Muscle of back (tissue), 13 donors: ENCODE measurements at places on chromosomes 2 and 18. TPM values are rescaled to one million over a fixed set of nuclear protein-coding genes. Genes with fewer than 3 reads are reported as not detected.

Gene BMP10
- not detected for polyA plus RNA-seq

Gene MDH1B
- polyA plus RNA-seq: 0.30 TPM

DNA sequence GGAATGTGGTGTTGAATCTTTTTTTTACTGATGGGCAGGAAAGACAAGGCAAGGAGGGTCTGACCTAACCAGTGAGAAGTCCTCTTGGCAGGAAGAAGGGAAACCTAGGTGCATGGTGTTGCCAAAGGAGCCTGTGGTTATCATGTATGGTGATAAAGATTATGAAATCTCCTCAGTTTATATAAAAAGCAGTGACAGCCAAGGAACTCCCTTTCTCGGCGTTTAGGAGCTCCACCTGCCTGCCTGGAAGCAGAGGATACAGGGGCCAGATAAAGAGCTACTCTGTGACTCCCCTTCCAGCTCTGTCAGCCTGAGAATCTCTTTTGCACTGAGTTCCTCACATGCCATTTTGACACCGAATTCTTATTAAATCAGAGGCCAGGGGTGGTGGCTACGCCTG lies 26.1 kb downstream of the COLEC12 start:
- no peak for DNase-seq

GRCh38 chr2:101521487-101521886 lies 46.6 kb upstream of the RFX8 start:
- no peak for DNase-seq

DNA sequence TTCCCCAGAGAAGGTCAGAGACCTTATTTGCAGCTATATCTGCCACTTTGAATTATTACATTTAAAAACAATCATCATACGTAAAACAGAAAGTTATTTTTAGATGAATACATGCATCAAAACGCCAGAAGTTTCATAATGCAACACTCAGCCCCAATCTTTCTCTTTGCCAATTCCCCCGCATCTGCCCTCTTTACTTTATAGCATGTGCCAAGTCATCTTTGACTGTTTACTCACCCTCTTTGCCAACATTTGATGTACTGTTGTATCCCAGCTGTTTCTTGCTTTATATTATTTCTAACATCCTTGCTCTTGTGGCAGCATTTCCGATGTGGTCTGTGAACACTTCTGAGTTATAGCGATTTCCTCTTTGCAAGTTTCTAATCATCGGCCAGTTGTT lies 86.2 kb downstream of the CRIM1 start:
- DNase-seq: peak; percentile 36

DNA sequence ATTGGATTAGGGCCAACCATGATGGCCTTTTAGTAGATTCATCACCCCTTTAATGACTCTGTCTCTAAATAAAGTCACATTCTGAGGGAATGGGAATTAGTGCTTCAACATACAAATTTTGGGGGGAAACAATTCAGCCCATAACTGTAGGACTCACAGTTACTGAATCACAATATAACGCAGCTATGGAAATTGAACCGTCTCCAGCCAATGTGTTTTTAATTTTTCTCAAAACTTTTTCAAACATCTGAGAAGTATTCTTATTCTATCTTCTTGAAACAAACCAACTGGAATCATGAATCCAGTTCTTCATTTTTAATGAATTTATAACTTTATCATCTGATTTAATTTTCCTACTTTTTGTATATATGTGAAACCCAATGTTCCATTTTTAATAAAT lies 373.1 kb upstream of the SYT4 start:
- peak; percentile 62 for DNase-seq

Gene IL36G
- not detected for polyA plus RNA-seq

GRCh38 chr2:10141736-10142639 lies 19.4 kb downstream of the RRM2 start:
- DNase-seq: no peak

DNA sequence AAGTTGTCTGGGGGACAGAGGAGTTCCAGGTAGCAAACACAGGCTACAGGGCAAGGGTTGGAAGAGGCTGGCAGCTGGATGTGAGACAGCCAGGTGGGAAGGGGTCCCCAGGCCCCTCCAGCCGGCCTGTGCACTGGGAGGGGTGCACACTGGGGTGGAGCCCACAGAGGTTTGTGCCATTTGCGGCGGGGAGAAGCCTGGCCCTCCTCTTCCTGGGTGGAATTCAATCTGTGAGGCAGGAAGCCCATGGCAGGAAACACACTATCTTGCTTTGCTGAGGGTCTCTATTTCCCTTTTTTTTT lies 63.3 kb downstream of the PXDN start:
- no peak for DNase-seq

DNA sequence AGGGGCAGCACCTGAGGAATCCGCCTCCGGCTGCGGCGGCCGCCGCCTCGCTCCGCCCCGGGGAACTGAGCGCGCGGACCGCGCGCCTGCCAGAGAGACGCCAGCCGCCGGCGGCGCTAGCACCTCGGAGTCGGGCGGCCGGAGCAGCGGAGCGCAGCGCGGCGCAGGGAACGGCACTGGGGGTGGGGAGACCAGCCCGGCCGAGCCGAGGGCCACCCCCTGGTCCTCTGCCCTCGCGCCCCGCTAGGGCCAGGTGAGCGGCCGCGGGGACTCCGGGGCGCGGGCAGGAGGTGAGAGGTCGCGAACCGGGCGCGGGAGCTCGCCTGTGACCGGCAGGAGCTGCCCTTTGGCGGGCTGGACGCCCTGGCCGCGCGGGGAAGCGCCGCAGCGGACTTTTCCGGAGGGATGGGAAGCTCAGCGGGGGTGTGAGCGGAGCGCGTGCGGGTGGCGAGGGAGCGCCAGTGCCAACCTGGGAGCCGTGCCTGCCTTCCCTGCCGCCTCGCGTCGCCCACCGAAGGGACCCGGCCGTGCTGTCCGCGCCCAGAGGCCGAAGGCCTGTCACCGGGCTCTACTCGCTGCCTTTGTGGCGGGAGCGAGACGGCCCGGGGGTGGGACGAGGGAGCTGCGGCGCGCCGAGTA lies at the start of gene GREB1L:
Gene GREB1L (plus strand): TSS at position 92 of the 639 bp plus-strand sequence. CDS start 141,287 bp downstream, outside the sequence.
- DNase-seq: peak; percentile 77

Gene DAPL1
- polyA plus RNA-seq: not detected

Gene TNFAIP6
- 22.5 TPM for polyA plus RNA-seq

GRCh38 chr2:134127496-134127895 lies 126.4 kb upstream of the MGAT5 start:
- DNase-seq: no peak

- DNase-seq: no peak
These were observed 367.9 kb downstream of the TNS1 start for GRCh38 chr2:217634871-217635270.

Gene UBE2E3
- polyA plus RNA-seq: 128 TPM

DNA sequence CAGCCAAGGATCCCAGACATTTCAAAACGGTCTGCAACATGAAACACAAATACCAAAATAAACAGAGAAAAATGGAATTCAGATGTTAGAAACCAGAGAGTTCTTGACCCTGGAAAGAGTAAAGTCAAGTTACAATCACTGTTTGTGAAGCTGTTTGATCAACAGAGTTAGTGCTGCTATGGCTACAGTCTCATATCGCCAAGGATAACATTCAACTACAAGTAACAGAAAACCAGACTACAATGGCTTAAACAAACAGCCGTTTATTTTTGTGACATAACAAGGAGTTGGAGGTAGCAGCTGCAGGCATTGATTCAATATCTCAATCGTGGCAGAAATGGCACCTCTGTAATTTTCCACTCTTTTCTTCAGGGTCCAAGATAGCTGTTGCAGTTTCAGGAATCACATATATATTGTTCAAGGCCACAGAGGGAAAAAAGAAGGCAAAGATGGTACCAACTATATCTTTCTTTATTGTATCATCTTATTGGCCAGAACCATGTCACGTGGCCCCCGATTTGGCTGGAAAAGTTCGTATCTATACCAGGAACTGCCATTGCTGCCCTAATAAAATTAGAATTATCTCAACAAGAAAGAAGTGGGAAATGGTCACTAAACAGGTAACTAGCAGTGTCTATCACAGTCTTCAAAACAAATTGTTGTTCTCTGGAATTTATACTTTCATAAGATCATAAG lies 17.7 kb upstream of the HNRNPLL start:
- DNase-seq: no peak

Gene PIKFYVE
- 12.2 TPM for polyA plus RNA-seq
